Stimulated activated CD8-positive, alpha-beta memory T cell treated with anti-CD3 and anti-CD28 coated beads, Interleukin-7, amount 100 ng/mL, for 1 hour (primary cell): ENCODE measurements at places on chromosomes 11 and 22.

- no peak for DNase-seq
Measured at GRCh38 chr11:439315-440064, 2.3 kb downstream of the ANO9 start.

DNA sequence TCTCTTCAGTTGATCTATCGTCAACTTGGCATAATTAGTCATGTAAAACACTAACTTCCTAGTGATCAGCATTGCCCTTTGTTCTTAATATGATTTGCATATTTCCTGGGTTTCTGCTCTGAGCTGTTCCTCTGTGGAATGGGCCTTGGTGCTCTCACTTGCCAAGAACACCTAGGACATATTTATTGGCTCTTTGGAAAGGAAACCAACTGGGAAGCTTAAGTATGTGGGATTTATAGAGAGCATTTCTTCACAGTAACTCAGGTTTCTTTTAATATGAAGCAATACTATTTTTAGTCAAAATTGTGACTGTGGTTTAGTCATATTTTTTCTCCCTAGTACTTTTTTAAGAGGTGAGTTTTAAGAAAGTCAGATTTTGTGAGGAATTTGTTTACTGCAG, 28.8 kb downstream of the FAT3 start:
- no peak for DNase-seq

DNA sequence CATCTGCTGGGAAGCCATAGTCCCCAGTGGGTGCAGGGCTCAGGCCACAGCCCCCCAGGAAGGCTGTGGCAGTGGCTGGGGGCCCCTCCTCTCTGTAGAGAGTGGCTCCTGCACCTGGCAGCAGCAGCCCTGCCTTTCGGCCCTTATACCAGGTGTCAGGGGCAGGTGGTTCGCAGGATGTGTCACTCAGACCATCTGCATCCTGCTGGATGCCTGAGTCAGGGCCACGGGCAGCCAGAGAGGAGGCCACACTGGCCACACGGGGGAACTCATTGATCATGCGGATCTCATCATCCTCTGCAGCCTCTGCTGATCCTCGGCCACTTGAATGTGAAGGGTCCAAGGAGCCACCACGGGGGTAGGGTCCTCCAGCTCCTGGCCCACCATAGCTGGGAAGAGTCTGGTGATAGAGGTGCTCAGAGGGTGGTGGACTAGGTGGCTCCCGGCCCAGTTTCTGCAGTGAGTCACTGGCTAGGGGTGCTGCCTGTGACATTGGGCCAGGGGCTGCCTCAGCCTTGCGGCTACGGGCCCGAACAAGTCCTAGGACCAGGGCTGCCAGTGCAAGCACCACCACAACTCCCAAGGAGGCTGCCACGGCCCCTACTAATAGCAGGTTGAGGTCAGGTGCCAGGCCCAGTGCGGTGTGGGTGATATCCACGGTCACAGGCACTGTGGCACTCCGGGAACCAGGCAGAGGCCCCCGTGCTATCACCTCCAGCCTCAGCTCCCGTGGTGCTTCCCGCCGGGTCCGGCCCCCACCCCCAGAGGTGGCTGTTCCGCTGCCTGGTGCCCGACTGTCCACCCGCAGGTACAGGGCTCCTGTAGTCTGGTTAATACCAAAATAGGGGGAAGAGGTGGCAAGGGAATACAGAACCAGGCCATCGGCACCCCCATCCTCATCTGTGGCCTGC, 3.3 kb upstream of the TPP1 start:
- DNase-seq = no peak

GRCh38 chr11:2442589-2442988, 1.7 kb downstream of the TRPM5 start:
- DNase-seq = no peak

- DNase-seq = no peak
Measured at GRCh38 chr11:17790453-17790852, 55.9 kb downstream of the KCNC1 start.

- DNase-seq = no peak
Measured at GRCh38 chr11:93123351-93123898, 74.4 kb downstream of the SLC36A4 start.

- no peak for DNase-seq
Measured at GRCh38 chr11:19869466-19869865, 156.8 kb downstream of the NAV2 start.

DNA sequence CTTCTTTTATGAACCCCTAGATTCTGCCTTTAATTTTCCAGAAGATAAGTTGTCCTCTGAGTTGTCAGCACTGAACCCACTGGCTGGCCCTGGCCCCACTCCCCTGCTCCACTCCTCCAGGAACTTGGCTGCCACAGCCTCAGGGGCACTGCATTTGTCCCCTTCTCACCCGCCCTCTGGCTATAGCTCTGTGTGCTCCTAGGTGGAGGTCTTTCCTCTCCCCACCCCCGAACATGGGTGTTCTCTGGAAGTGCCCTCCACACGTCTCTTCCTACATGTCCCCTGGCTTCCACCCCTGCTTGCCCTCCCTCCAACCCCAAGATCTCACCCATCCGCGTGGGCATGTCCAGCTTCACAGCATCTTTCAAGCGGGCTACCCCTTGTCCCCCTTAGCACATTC, 137.7 kb upstream of the TEAD1 start:
- DNase-seq = no peak

GRCh38 chr22:25485626-25486545, 78.6 kb upstream of the GRK3 start:
- no peak for DNase-seq

- DNase-seq = no peak
Measured at GRCh38 chr11:60899046-60899936, 7.1 kb downstream of the PRPF19 start.

GRCh38 chr11:45964911-45965389, 42.5 kb downstream of the LARGE2 start:
- DNase-seq = peak; percentile 16

- DNase-seq = no peak
Measured at GRCh38 chr11:27619039-27619574, 81.1 kb downstream of the BDNF start.

DNA sequence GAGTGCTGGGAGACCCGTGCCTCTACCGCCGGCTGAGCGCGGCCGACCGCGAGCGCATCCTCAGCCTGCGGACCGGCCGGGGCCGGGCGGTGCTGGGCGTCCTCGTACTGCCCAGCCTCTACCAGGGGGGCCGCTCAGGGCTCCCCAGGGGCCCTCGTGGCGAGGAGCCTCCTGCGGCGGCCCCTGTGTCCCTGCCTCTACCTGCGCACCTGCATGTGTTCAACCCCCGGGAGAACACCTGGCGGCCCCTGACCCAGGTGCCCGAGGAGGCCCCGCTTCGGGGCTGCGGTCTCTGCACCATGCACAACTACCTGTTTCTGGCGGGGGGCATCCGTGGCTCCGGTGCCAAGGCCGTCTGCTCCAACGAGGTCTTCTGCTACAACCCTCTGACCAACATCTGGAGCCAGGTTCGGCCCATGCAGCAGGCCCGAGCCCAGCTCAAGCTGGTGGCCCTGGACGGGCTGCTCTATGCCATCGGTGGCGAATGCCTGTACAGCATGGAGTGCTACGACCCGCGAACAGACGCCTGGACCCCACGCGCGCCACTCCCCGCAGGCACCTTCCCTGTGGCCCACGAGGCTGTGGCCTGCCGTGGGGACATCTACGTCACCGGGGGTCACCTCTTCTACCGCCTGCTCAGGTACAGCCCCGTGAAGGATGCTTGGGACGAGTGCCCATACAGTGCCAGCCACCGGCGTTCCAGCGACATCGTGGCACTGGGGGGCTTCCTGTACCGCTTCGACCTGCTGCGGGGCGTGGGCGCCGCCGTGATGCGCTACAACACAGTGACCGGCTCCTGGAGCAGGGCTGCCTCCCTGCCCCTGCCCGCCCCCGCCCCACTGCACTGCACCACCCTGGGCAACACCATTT, 3.5 kb downstream of the KLHDC7B start:
- no peak for DNase-seq

- no peak for DNase-seq
Measured at GRCh38 chr11:12249590-12250260, 127.6 kb upstream of the PARVA start.

DNA sequence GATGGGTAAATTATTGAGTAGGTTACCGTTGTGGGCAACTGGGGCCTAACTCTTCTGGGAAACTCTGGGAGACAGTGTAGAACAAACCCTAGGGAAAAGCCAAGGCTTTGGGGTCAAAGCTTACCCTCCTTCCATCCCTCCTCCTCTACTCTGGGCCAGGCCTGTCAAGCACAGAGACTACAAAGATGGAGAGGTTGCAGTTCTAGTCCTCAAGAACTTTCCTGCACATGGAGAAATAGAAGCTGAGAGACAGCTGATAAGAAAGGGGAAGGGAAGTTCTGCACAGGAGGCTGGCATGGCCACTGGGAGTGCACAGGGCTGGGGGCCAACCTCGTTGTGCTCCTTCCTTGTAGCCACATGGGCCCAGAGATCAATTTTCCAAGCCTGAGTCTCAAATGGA, 67.2 kb upstream of the ALX4 start:
- DNase-seq = no peak

DNA sequence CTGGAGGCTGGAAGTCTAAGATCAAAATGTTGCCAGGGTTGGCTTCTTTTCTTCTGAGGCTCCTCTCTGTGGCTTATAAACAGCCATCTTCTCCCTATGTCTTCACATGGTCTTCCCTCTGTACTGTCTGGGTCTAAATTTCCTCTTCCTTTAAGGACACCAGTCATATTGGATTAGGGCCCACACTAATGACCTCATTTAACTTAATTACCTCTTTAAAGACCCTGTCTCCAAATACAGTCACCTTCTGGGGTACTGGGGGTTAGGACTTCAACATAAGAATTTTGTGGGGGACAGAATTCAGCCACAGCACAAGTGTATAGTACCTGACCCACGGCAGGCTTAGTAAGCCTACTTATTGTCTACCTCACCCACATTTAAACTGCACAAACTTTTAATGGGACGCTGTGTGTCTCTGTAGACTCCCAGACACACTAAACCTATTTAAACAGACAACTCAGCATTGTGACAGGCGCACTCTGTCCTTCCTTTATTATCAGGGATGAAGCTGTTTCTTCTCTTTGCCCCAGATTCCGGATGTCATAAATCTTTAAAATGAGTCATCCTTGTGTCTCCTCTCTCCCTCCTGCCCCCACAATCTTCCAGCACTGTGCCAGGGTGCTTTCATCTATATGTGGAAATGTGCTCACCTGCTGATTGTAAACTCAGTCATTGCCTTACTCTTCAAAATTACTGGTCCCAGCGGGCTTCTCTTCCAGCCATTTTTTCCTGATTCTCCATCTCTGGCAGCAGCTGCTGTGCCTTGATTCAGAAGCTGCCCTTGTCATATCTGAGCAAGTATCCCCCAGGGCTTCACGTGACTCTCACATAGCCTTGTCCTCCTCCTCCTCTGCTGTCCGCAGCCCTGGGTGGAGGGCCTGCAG, 5.4 kb upstream of the MAPK8IP1 start:
- DNase-seq = no peak

DNA sequence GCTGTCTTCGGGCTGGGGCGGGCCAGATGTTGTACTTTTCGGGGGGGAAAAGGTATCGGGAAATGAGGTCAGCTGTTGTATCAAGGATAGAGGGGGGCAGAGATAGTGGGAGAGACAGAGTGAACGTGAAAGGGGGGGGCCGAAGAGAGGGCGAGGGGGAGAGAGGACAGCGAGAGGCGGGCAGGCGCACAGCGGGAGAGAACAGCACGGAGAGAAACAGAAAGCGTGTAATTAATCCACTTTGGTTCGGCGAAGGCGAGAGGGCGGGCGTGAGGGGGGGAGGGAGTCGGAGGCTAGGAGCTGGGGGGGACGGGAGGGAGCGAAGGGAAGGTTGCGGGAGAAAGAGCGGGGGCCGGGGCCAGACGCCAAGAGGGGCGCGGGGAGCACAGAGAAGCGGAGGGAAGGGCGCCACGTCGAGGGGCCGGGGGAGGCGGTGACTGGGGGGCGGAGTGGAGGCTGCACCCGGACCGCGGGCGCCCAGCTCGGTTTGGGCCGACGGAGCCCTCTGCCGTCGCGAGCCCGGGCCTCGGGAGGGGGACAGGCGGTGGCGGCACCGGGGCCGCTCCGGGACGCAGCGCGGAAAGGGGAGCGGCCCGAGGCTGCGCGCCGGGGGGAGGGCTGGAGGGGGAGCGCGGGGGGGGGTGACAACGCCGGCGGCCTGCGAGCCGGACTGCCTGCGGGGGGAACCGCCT, 612 bp downstream of the IGF2 start:
- DNase-seq = no peak

GRCh38 chr11:19428206-19429002, 187.7 kb upstream of the E2F8 start:
- no peak for DNase-seq

GRCh38 chr22:21837248-21837979, 30.0 kb downstream of the MAPK1 start:
- DNase-seq = no peak

DNA sequence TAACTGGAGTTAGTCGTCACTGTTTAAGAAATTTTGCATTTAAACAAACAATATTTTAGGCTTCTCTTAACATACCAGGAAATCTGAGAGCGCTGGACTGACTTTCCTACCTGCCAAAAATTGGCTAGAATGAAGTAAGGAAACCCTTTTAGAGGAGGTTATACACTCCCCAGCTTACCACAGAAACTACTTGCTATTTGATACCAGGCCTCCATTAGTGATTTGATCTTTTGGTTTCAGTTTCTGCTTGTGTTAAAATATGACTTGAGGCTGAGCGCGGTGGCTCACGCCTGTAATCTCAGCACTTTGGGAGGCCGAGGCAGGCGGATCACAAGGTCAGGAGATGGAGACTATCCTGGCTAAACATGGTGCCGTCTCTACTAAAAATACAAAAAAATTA, 419.9 kb downstream of the LRRC4C start:
- DNase-seq = no peak

DNA sequence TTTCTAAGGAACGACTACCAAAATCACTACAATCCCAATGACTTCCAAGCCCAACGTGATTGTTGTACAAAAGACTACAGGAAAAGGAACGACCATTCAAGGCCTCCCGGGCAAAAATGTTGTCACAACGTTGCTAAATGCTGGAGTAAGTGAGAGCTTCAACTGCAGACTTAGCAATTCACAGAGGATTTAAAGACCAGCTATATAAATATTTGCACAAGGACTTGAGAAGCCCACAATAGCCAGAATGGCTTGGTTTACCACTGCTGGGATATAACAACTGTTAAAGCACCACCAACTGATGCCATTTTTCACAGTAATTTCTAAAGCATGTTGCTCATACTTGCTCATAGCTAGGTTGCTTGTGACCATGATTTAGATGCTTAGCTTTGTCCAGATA, 78.3 kb downstream of the EMSY start:
- DNase-seq = no peak

DNA sequence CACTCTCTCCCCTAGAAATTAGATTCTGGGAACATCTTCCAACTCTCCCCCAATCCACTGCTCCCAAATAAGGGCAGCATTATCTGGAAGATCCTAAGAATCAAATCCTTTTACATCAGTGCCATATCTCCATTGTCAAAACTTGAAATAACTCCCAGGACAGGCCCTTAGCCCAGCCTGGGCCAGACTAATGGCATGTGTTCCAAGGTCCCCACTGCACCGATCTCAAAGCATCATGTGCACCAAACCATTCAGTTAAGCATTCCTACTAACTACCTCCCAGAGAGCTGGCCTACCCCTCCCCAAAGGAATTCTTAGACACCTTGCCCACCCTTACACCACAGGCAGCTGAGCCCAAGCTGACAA, 44.2 kb upstream of the POU2AF1 start:
- DNase-seq = no peak
